ENCODE measurements at places on chromosomes 13 and 19. TPM values are rescaled to one million over a fixed set of nuclear protein-coding genes. Genes with fewer than 3 reads are reported as not detected.

DNA sequence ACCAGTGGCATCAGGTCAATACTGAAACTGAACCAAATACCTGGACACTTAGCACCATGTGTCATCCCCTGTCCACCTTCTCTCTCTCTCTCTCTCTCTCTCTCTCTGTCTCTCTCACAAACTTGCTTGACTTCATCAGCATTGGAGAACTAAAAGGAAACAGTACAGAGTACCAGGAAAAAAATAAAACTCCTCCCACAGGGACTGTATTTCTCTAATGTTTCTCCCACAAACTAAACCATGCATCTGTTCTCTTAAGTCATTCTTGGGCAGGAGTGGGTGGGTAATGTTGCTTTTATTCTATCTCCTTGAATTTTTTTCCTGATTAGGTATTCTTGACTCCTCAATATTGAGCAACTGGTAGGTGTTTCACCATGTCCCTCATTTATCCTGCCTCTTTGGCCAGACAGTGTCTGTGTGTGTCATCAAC lies 112.9 kb upstream of the CACNA1A start:
- no peaks in the 10 kb centered on the region for H3K36me3 ChIP-seq
- no peak for DNase-seq
- peaks cover 6% of the 10 kb centered on the region for H3K4me1 ChIP-seq
- no peak overlapping the region for H3K27ac ChIP-seq
- H3K4me3 ChIP-seq, result no peak overlapping the region
- H3K27me3 ChIP-seq, result peaks cover 25% of the 10 kb centered on the region

DNA sequence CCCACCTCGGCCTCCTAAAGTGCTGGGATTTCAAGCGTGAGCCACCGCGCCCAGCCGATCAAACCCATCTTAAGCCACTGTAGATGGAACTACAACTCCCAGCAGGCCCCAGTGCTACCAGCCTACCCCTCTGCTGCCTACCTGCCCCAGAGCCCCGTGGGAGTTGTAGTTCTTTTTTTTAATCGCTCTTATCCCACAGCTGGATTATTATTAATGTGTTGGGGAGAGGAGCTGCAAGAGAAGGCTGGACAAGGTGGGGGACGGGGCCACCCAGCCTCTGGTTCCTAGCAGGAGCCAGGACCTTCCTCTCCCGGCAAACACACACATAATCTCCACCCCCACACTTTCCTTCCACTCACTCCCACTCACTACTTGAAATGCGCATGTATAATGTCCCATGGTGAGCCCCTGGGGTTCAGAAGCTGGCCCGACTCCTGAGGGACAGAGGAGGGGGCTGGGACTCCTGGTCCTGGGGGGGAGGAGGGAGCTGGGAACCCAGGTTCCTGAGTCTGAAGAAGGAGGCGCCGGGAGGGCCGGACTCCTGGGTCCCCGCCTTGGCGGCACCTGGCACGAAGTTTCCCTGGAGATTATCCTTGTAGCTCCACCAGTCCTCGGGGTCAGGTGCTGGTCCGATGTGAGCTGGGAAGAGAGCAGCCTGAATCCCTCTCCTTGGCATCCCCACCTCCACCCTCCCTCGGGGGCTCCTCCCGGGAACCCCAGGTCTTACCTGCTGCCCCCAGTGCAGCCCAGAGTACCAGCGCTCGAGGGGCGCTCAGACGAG lies 958 bp downstream of the CA11 start:
- peaks cover 21% of the 10 kb centered on the region for H3K4me1 ChIP-seq
- H3K27me3 ChIP-seq, result peaks cover 5% of the 10 kb centered on the region
- H3K4me3 ChIP-seq, result peak overlapping the region; percentile 51
- no peaks in the 10 kb centered on the region for H3K36me3 ChIP-seq

DNA sequence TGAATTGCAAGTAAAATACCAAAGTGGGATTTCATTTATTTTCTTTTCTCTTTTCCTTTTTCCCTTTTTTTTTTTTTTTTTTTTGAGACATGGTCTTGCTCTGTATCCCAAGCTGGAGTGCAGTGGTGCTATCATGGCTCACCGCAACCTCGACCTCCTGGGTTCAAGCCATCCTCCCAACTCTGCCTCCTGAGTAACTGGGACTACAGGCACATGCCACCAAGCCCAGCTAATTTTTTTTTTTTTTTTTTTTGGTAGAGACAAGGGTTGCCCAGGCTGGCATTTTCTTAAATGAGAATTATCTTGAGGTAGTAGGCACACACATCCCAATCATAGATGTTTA lies 68.5 kb upstream of the GPR183 start:
- no peak overlapping the region for H3K4me3 ChIP-seq
- H3K36me3 ChIP-seq, result peaks cover 3% of the 10 kb centered on the region
- no peak overlapping the region for H3K27ac ChIP-seq
- no peaks in the 10 kb centered on the region for H3K4me1 ChIP-seq
- no peaks in the 10 kb centered on the region for H3K27me3 ChIP-seq
- no peak for DNase-seq

DNA sequence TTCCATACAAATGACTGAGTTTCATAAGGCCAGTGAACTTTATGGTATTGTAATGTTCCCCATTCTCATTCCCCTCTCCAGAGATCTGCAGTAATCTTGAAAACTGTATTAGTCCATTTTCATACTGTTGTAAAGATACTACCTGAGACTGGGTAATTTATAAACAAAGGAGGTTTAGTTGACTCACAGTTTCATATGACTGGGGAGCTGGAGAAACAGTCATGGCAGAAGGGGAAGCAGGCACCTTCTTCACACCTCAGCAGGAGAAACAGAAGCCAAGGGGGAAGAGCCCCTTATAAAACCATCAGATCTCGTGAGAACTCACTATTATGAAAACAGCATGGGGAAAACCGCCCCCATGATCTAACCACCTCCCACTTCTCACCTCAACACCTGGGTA lies 318.7 kb upstream of the KLF12 start:
- peak overlapping the region; percentile 78 for H3K27ac ChIP-seq
- H3K4me3 ChIP-seq, result no peak overlapping the region
- H3K36me3 ChIP-seq, result no peaks in the 10 kb centered on the region
- peaks cover 37% of the 10 kb centered on the region for H3K4me1 ChIP-seq
- no peaks in the 10 kb centered on the region for H3K27me3 ChIP-seq

DNA sequence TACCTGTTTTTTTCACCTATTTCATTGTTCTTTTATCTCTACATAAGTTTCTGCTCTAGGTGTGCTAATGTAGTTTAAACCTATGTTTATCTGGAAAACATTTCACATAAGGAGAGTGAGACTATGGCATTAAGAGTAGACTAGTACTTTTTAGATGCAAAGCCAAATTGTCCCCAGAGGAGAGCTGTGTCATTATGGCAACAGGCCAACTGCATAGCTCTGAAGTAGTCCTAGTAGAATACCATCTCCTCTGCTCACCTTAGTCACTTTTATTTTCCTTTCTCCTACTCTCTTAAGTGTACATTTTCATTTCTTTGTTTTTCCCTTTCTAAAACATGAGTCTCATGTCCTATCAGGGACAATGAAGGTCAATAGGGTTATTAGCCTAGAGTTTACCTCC lies 123.1 kb downstream of the ITGBL1 start:
- no peaks in the 10 kb centered on the region for H3K27me3 ChIP-seq
- H3K4me3 ChIP-seq, result no peak overlapping the region

- no peaks in the 10 kb centered on the region for H3K4me1 ChIP-seq
- H3K27me3 ChIP-seq, result no peaks in the 10 kb centered on the region
- no peak overlapping the region for H3K4me3 ChIP-seq
- H3K27ac ChIP-seq, result no peak overlapping the region
Observed at GRCh38 chr19:47142779-47143178, 12.1 kb downstream of the SAE1 start.

DNA sequence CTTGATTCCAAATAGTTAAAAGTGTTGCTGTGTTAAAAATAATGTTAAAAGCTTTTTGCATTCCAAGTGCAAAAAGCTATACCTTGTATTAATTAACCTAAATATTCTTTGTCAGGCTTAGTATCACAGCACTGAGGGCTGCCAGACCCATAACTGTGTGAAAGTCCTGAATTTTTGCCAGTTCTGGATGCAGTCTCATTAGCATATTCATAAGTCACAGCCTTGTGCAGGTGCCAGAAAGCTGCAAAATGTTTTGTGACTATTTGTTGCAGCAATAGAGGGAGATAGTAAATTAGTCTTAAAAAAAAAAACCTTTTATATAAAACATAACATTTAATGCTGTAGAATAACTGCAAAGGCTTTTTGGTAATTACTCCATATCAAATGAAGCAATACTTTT lies 56.6 kb downstream of the SLITRK1 start:
- no peaks in the 10 kb centered on the region for H3K36me3 ChIP-seq
- H3K27me3 ChIP-seq, result no peaks in the 10 kb centered on the region
- H3K27ac ChIP-seq, result no peak overlapping the region

GRCh38 chr19:14821937-14822336 lies 13.0 kb downstream of the OR7A5 start:
- DNase-seq, result no peak
- no peak overlapping the region for H3K4me3 ChIP-seq
- H3K36me3 ChIP-seq, result no peaks in the 10 kb centered on the region

GRCh38 chr19:7963566-7963965 lies 20.1 kb upstream of the TIMM44 start:
- DNase-seq, result no peak
- peaks cover 27% of the 10 kb centered on the region for H3K36me3 ChIP-seq
- H3K4me1 ChIP-seq, result no peaks in the 10 kb centered on the region
- no peak overlapping the region for H3K27ac ChIP-seq
- no peak overlapping the region for H3K4me3 ChIP-seq

DNA sequence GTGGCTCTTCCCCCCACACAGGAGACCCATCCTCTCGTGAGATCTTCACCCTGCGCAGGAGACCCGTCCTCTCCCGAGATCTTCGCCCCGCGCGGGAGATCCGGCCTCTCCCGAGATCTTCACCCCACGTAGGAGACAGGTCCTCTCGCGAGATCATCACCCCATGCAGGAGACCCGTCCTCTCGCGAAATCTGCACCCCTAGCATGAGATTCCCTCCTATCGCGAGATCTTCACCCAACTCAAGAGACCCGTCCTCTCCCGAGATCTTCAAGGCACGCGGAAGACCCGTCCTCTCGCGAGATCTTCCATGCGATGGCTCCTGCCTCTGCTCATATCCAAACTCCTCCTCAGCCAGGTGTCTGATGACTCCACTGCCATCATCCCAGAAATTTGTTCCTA lies 24.3 kb downstream of the LAIR2 start:
- DNase-seq, result no peak
- H3K4me1 ChIP-seq, result no peaks in the 10 kb centered on the region
- H3K36me3 ChIP-seq, result no peaks in the 10 kb centered on the region
- H3K4me3 ChIP-seq, result no peak overlapping the region

DNA sequence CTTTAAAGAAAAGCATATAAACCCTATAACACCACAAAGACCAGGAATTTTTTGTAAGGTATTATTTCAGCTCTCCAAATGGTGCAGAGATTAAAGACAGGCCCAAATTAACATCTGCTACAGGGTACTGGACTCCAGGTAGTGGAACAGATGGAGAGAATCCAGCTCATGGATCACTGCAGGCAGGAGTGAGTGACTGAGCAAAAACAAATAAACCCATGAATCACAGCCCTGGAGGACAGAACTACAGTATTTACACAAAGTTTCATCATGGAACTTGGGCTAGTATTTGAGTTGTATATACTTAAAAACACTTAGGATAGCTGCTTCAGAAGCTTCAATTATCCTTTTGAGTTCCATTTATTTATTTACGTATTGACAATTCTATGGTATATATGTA lies 132.8 kb upstream of the SPRY2 start:
- no peak for DNase-seq
- H3K4me3 ChIP-seq, result no peak overlapping the region
- no peaks in the 10 kb centered on the region for H3K27me3 ChIP-seq
- peak overlapping the region; percentile 70 for H3K27ac ChIP-seq
- H3K36me3 ChIP-seq, result no peaks in the 10 kb centered on the region
- H3K4me1 ChIP-seq, result peaks cover 36% of the 10 kb centered on the region

- H3K27me3 ChIP-seq, result no peaks in the 10 kb centered on the region
- H3K36me3 ChIP-seq, result no peaks in the 10 kb centered on the region
- DNase-seq, result no peak
- H3K4me1 ChIP-seq, result no peaks in the 10 kb centered on the region
- H3K27ac ChIP-seq, result no peak overlapping the region
Observed at GRCh38 chr13:38024431-38024830, 154.9 kb upstream of the TRPC4 start.

DNA sequence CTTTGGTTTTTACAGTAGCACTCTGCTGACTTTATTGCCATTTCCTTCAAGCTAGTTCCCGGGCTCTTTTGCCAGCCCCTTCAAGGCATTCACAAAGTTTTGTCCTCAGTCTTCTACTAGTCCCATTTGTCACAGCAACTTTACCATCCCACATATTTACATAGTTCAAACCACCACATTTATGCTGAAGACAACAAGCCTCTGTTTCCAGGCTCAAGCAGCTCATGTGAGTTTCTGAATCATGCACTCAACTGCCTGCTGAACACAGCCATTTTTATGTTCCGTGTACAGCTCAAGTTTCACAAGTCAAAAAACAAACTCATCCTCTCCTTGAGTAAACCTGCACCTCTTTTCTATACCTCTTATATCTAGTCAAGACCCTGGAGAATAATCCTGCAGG lies 977.0 kb upstream of the SLC10A2 start:
- H3K27me3 ChIP-seq, result no peaks in the 10 kb centered on the region
- H3K27ac ChIP-seq, result no peak overlapping the region
- H3K4me3 ChIP-seq, result no peak overlapping the region
- no peaks in the 10 kb centered on the region for H3K4me1 ChIP-seq
- H3K36me3 ChIP-seq, result no peaks in the 10 kb centered on the region
- DNase-seq, result no peak

GRCh38 chr19:9881720-9882119 lies 46.6 kb downstream of the PIN1 start:
- no peak overlapping the region for H3K4me3 ChIP-seq
- H3K27ac ChIP-seq, result no peak overlapping the region
- peaks cover 19% of the 10 kb centered on the region for H3K4me1 ChIP-seq
- no peaks in the 10 kb centered on the region for H3K27me3 ChIP-seq

DNA sequence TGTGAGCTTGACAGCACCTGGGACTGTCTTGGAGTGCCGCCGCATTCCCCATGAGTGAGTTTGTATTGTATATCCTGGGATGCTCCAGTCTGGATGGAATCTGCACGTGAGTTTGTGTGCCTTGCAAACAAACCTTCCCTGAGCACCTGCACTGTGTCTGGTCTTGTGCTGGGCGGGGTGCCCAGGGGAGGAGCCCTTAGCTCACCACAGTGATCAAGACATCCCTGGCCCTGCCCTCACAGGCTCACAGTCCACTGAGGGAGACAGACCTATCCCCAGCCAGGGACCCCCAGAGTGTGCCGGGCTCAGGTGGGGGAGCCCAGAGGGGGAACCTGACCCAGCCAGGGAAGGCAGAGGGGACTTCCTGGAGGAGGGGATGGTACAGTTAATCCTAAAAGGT lies 1.7 kb upstream of the BCAM start:
- H3K4me1 ChIP-seq, result peaks cover 42% of the 10 kb centered on the region
- no peak overlapping the region for H3K4me3 ChIP-seq
- H3K36me3 ChIP-seq, result peaks cover 10% of the 10 kb centered on the region
- peak overlapping the region; percentile 5 for H3K27ac ChIP-seq
- DNase-seq, result peak; percentile 96

GRCh38 chr13:21402586-21403307 lies 56.4 kb downstream of the ZDHHC20 start:
- DNase-seq, result no peak
- peak overlapping the region; percentile 8 for H3K27ac ChIP-seq
- peaks cover 3% of the 10 kb centered on the region for H3K4me1 ChIP-seq
- no peaks in the 10 kb centered on the region for H3K36me3 ChIP-seq
- H3K4me3 ChIP-seq, result no peak overlapping the region

PLIN3 gene
- polyA plus RNA-seq, result 107 TPM

SLC1A5 gene
- polyA plus RNA-seq, result 137 TPM

NLRP4 gene
- polyA plus RNA-seq, result not detected

ZNF229 gene
- 4.8 TPM for polyA plus RNA-seq

RFPL4A gene
- not detected for polyA plus RNA-seq

PTPRS gene
- polyA plus RNA-seq, result 4.0 TPM

ZNF528 gene
- polyA plus RNA-seq, result 11.1 TPM

ANKRD24 gene
- polyA plus RNA-seq, result 0.02 TPM

NUCB1 gene
- polyA plus RNA-seq, result 44.3 TPM
